ENCODE measurements at places on chromosomes 5 and 9.

- DNase-seq, result no peak
These were observed 70.4 kb upstream of the ANKRD55 start for GRCh38 chr5:56303511-56303910.

- DNase-seq, result no peak
These were observed 8.4 kb downstream of the ZNF474 start for GRCh38 chr5:122137702-122138101.

DNA sequence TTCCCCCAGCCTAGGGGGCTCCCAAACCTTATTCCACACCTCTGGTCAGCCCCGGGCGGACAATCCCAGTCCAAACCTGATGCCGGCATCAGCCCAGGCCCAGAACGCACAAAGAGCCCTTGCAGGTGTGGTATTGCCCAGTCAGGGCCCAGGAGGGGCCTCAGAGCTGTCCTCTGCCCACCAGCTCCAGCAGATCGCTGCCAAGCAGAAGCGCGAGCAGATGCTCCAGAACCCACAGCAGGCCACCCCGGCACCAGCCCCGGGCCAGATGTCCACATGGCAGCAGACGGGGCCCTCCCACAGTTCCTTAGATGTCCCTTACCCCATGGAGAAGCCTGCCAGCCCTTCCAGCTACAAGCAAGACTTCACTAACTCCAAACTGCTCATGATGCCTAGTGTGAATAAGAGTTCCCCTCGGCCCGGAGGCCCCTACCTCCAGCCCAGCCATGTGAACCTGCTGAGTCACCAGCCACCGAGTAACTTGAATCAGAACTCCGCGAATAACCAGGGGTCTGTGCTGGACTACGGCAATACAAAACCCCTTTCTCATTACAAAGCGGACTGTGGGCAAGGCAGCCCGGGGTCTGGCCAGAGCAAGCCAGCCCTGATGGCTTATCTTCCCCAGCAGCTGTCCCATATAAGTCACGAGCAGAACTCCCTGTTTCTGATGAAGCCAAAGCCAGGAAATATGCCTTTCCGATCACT is 27.6 kb upstream of the LTC4S start:
- no peak for DNase-seq

- DNase-seq, result no peak
These were observed 134.8 kb upstream of the LARP1 start for GRCh38 chr5:154620411-154620810.

- DNase-seq, result no peak
These were observed 198.1 kb downstream of the CDK5RAP2 start for GRCh38 chr9:120381839-120382238.

DNA sequence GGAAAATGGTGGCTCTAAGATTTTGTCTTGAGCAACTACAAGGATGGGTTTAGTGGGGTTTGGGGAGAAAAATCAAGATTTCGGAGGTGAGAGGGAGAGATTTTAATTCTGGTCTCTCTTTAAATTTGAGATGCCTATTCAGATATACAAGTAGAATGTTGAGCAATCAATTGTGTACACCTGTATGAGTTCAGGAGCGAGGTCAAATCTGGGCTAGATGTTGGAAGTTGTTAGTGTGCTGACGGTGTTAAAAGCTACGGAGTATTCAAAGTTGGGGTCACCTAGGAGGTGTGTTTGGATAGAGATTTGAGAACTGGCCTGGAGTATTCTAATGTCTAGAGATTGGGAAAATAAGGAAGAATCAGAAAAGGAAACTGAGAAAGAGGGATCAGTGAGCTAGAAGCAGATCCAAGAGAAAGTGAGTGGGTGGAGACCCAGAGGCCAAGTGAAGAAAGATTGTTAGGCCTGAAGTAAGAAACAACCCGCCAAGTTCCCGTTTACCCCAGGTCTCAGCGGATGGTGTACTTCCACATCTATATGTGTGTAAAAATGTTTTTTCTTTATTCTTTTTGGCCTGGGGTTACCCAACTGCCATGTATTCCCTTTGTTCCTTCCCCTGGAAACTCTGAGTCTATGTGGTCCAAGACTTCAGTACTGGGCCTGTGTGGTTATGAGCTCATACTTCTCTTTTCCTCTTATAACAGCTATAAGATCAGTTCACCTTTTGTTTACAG is 11.9 kb upstream of the ARHGAP26 start:
- DNase-seq, result no peak

DNA sequence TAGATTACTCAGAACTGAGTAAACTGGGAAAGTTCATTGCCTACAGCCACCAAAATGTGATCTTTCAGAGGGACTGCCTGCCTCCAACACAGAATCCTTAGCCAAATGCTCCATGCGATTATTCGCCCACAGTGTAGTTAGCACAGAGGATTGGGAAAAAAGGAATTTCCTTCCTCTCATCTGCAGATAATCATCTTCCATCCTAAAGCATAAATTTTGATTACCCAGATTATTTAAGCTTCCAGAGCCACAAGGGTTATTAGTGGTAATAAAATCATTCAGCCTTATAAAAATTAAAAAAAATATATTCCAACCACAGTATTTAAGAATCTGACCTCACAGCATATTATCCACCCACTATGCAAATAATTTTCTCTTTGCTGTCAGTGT is 285.3 kb upstream of the GRAMD2B start:
- no peak for DNase-seq

GRCh38 chr5:147290261-147290660 is 55.4 kb downstream of the STK32A start:
- DNase-seq, result no peak

- no peak for DNase-seq
These were observed 1.9 kb downstream of the CDH18 start for GRCh38 chr5:19986031-19986619.

GRCh38 chr5:76104027-76104426 is 20.8 kb downstream of the SV2C start:
- DNase-seq, result no peak

DNA sequence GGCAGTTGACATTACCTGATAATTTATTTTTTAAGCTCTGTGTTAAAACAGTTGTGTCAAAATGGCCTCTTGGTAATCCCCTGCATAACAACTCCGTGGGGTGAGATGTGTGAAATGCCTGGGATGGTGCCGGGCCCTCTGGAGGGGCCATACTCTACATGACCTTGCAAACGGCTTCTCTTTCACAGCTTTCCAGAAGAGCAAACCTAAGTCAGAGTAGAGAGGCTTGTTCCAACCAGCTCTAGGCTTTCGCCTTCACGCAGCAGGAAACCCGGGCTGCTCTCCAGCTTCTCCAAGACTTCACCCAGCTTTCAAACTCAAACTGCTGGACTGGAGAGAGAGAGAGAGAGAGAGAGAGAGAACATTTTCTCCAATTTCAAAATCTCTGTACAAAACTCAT is 120.1 kb downstream of the SNX18 start:
- DNase-seq, result peak; percentile 26

GRCh38 chr5:35066260-35066795 is 18.6 kb upstream of the AGXT2 start:
- no peak for DNase-seq
